PC-9 (cell line): ENCODE measurements at places on chromosomes 5 and 9.
A peak's percentile ranks its signal among the peaks of the same experiment; 100 is the strongest.

- DNase-seq: peak; percentile 48
Measured at GRCh38 chr9:118595719-118596305, 773.4 kb downstream of the BRINP1 start.

GRCh38 chr9:37531699-37532098 lies 44.5 kb downstream of the FBXO10 start:
- no peak for DNase-seq

DNA sequence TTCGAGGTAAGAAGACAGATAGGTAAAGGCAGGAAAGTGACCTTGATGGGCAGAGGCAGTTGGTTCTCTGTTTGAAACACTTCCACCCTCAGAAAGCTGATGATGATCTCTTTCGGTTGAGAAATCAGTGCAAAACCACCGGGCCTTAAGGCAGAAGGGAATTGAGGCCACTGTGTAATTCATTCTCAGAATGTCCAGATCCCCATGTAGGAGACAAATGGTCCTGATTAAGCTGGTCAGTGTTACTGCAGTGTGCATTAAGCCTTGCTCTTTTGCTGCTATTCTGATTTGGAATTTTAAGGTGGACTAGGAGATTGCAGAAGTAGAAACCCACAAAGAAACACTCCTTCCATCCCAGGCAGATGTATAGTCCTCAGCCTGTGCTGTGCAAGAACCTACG lies 255.2 kb downstream of the ARHGAP26 start:
- DNase-seq: no peak

GRCh38 chr9:136494531-136495215 lies 11.8 kb upstream of the SEC16A start:
- DNase-seq: no peak

GRCh38 chr9:16441791-16442190 lies 428.7 kb downstream of the BNC2 start:
- DNase-seq: no peak
